ENCODE measurements at places on chromosomes 16 and 17.

GRCh38 chr17:20992416-20992815 is 50.4 kb downstream of the USP22 start:
- no peak for DNase-seq

DNA sequence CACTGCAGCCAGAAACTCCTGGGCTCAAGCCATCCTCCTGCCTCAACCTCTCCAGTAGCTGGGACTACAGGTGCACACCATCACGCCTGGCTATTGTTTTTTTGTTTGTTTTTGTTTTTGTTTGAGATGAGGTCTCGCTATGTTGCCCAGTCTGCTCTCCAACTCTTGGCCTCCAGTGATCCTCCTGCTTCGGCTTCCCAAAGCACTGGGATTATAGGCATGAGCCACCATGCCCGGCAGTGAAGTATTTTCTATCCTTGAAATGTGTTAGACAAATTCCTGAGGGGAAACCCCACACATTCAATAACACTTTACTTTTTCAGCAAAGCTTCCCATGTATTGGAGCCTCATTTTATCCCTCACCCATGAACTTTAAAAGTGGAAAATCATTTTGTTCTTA is 81.2 kb upstream of the KIFC3 start:
- no peak for DNase-seq

- DNase-seq: no peak
Measured at GRCh38 chr17:70775679-70776078, 606.3 kb downstream of the KCNJ2 start.

DNA sequence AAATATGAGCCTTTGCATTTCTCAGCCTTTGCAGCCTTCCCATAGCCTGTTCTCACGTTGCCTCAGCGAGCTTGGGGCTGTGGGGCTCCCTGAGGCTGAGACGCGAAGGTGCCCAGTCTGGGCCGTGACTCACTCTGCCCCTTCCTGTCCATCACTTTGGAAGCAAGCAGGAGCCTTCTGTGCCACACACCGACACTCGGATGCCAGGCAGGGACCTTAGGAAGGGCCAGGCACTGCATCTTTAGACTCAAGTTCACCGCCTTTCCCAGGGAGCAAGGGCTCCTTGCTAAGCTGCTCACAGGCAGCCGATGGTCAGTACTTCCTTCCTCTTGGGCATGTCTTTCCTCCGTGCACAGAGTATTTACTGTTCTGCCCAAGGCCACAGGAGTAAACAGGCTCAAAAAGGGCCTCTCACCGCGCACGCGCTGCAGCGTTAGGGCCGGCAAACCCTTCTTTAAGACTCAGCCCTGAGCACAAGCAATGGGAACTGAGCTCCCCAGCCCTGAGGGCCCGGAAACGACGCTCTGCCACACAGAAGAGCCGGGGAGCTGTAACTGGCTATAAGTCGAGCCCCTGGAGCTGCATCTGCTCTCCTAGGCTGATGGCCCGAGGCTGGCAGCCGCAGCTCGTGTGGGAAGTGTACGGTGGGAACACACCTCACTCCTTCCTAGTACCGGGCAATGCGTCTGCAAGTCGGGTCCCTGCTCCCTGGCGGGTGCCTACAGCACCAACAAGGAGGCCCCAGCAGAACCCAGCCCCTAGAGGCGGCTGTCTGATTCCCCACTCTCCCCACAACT is 7.2 kb downstream of the TIMM22 start:
- DNase-seq: no peak

DNA sequence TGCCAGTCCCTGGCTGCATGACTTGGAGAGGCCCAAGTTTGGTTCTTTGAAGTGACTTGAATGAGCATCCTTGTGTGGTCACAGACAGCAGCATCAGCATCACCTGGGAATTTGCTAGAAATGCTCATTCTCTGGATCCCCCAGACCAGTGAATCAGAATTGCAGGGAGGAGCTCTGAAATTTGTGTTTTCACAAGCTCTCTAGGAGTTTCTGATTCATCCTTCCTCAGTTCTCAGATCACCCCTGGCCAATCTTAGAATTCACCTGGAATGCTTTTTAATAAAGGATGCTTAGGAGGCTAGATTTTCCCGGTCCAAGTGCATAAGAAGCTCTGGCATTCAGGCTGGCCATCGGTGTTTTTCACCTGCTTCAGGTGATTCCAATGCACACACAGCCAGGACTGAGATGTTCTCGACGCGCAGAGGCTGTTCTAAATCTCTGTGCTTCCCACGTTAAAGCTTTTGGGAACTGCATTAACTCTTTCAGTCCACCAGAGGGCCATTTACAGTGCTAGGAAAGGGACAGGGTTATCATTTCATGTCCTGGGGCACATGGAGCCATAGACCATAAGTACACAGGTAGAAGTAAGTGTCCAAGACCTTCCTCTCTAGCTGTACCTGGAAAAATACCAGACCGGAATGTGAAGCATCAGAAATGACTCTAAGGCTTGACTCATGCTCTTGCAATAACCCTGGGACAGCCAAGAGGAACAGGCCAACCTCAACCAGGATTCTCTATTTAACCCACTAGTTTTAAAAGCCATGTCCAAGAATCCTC is 85.7 kb upstream of the XYLT1 start:
- DNase-seq: no peak

GRCh38 chr16:23068079-23068736 is 81.0 kb downstream of the USP31 start:
- no peak for DNase-seq

DNA sequence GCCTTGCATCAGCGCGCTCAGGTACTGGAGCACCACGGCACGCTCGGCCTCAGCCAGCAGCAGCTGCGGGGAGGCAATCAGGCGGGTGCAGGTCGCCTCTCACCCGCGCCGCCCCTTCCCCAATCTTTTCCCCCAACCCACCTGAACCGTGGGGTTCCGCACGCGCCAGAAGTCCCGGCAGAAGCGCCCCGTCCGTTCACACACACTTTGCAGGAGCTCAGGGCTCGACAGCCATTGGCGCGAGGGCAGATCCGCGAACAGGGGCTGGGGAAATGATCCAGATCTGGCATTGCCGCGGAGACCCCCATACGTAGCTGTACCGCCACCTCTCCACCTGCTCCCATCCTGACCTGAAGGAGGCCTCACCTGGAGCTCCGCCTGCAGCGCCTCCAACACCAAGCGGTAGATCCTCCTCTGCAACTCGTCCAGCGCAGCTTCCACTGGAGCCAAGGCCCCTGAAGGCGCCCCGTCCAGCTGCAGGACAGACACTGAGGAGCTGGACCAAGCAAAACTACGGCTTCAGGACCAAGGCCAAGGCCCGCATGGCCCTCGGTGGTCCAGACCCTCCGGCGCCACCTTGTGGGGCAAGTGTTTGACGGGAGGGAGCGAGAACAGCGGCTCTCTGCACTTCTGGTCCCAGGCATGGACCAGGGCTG is 1.4 kb upstream of the MATCAP1 start:
- DNase-seq: peak; percentile 80

DNA sequence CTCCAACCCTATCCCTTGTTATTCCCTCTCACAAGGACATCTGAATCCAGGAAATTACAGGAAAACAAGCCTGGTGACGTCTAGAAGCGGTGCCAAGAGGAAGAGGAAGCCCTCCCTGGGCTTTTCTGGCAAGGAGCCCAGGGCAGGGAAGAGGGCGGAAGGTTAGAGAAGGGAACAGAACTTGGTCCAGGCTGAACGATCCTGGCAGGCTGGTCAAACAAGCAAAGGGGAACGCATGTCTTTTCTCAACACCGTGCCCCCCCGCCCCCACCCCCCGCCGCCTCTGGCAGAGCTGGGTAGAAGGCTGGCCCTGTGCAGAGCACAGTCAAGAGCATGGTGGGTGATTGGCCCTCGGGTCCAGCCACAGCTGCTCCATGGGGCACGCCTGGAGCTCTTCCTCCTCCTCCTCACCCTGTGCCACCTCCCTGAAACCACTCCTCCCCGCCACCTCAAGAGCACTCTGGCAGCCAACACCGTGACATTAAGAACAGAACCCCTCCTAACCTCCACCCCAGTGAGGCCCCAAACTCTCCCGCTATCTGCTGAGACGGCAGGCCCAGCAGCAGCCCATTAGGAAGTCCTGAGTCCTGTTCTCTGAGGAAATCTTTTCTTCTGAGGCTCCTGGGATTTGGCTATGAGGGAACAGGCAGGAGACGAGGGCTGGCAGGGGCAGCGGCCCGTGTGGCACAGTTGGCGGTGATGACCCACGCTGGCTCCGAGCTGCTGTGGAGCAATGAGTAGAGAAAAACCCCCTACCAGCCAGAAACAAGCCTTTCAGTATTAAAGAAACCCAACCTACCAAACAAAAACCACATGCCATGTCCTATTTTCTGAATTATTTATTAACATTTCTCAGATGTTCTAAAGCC is 7.3 kb downstream of the C16orf86 start:
- DNase-seq: no peak

Measured in stimulated activated CD4-positive, alpha-beta T cell treated with anti-CD3 and anti-CD28 coated beads, Interleukin-1b, Interleukin-23, amount 100 ng/mL, for 4 hours (primary cell).